ENCODE measurements at places on chromosomes 3 and 15.

- no peak for DNase-seq
These were observed 225.5 kb downstream of the ARPP21 start for GRCh38 chr3:35864871-35865270.

- no peak for DNase-seq
These were observed 1.9 kb downstream of the NEIL1 start for GRCh38 chr15:75348562-75349350.

DNA sequence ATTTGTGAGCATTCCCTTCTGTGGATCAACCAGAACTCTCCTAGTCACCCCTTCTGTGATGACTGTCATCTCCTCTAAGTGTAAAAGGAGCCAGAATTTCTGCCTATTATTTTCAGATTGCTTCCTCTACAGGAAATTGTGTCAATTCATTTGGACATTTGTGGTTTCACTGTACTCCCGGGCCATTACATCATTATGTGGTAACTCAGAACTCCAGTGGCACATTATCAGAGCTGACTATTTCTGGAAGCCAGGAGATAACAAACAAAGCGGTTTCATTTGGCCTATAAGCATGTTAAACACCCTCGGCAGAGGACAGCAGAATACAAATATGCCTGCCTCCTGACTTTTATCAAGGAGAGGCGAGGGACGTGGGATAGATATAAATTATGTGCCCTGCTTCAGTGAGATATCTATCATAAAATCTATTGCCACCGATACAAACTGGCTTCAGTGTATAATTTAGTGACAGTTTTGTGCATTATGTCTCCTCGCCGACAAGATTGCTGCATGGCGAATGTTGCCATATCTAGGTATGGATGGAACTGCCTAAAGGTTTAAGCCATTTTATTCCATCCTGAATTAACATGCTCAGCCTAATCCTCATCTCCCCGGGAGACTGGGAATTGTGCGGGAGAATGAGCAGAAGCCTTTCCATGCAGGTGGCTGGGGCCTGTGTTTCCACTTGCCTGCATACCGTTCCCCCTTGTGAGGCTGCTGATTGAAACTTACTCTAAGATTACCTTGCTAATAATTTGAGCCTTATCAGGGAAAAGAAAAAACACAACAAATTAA is 193.4 kb upstream of the SEMA6D start:
- no peak for DNase-seq

DNA sequence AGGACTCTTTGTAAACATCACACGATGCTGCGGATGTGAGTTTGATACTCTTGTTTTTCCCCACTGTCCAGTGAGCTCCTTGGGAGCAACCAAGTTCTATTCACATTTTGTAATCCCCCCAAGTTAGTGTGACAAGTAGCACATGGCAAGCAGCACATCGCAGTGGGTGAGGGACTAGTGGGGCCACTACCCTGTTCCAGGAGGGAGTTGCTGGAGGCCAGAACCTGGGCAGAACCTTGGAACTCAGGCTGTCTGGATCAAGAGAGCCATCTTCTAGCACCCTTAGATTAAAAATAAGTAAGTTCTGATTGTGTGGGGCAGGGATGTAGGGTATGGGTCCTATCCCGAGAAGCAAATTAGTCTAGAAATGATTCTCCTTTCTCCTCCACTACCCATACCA is 91.7 kb downstream of the CHRNA7 start:
- no peak for DNase-seq

DNA sequence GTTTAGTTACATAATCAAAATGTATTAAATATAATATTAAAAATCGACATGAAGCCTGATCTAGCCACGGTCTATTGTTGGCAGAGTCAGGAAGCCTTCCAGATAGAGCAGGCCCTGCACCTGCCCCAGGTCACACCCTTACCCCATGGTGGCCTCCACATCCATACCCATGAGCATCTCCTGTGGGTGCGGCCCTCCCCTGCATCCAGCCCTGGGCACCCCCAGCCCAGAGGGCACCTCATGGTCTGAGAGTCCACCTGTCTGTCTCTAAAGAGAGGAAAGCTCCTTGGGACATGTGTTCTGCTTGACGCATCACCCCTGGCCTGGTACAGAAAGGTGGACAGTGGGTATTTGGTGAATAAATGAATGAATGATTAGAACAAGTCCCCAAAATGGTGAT is 37.2 kb upstream of the CSPG4 start:
- DNase-seq, result no peak

DNA sequence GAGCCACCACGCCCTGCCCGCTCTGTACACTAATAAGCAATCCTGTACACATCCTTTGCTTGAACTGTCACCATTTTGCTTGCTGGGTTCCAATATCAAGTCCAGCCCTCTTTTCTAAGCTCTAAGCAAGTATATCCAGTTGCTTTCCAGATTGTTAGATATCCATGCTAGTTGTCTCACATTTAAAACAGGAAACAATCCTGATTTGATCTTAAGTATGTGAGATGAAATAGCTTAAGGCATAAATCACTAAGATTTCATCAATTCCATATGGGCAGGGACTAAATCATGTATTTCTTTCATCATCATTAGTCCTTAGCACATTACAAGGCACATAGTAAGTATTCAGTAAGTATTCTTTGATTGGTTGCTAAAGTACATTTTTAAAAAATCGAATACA is 16.2 kb downstream of the ATP11B start:
- no peak for DNase-seq

DNA sequence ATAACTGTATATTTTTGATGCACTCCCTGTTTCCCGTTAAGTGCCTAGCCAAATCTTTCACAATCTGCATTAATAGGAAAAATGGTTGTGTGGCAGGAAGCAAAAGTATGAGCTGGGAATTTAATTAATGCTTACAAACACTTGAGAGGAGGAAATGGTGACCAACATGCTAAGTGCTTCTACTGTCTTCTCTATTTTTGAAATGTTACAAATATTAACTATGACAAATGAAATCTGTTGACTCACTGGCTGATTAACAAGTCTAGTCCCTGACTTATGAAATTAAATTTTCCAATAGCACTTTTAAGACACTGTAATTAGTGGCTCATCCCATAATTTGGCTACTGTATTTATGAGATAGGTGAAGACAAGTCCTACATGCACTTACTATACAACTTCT is 446.9 kb upstream of the DPPA4 start:
- no peak for DNase-seq

DNA sequence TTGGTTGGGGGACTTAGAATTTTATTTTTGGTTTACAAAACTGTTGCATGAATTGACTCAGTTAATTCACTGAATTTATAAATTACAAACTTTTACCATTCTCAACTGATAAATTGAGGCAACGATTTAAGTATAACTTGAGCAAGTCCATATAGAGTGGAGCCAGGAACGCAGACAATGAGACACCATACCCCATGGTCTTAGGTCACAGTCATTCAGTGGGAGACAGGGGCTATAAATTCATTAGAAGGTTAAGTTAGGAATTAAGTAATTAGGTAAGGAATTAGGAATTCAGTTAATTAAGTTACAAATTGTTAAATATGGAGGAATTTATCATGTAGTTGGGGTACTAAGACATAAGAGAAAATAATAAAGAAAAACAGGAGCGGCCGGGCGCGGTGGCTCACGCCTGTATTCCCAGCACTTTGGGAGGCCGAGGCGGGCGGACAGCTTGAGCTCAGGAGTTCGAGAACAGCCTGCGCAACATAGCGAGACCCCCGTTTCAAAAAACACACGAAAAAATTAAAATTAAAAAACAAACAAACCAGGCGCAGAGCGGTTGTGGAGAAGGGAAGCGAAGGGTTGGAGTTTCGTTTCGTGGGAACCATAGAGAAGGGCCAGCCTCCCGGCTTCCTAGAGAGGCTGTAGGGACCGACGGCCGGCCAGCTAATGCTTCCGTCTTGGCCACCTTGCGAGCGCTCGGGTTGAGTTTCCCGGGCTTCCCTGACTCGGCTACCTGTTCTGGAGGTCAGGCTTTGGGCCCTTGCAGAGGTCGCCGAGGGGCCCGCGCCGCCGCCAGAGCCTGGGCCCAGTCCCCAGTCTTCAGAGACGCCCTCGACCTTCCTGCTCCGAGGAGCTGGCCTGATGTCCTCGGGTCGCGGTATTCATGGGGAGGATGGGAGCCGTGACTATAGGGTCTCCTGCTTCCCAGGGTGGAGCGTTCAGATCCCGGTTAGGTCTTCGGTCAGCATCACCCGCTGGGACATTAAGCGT is at the start of gene ZNF619:
ZNF619 (plus strand) TSS at position 645 of the 993 bp plus-strand sequence. CDS start 858 bp downstream, outside the sequence.
- peak; percentile 47 for DNase-seq

GRCh38 chr3:107954845-107955244 is 136.0 kb downstream of the CD47 start:
- DNase-seq, result no peak

DNA sequence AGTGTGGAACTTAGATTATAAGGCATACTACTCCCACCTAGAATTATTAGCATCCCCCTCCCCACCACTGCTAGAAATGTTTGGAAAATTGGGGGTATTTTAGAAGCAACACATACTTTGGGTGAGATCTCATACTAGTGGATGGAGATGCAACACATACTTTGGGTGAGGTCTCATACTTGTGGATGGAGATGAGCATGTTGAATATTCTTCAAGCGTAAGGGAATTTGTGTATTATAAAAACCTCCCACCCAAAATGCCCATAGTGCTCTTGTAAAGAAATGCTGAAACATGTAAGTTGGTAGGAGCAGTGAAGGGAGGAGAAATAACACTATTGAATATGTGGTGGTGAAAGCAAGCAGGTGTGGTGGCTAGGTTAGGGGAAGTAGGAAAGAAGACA is 124.0 kb upstream of the EPHA3 start:
- DNase-seq, result no peak

GRCh38 chr3:30302027-30302426 is 304.4 kb upstream of the TGFBR2 start:
- DNase-seq, result no peak

GRCh38 chr3:58206406-58207011 is 4.3 kb downstream of the DNASE1L3 start:
- DNase-seq, result no peak

GRCh38 chr3:188951734-188952133 is 220.0 kb upstream of the TPRG1 start:
- no peak for DNase-seq

DNA sequence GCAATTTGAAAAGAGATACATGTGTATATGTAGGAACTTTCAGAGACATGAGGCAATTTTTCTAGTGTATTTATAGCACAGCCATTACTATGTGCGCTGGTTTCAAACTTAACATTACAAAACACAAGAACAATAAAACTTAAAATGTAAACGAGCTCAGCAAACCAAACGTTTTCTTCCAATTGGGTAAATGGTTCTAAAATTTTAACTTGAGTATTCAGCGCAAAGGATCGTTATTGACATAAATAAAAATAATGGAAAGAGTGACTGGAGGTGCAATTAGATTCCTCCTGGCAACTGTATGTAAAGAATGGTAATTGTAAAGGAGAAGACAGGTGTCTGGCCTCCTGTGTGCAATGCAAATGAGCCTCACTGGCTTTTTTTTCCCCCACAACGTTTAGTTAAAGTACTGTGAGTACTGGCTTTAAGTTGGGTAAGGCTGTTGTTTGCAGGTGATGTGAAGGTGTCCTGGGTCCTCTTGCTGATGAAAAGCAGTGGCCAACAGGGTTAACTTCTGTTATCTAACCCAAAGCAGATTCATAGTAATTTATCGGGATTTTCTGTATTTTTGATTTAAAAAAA is 14.1 kb upstream of the GADL1 start:
- DNase-seq, result no peak

DNA sequence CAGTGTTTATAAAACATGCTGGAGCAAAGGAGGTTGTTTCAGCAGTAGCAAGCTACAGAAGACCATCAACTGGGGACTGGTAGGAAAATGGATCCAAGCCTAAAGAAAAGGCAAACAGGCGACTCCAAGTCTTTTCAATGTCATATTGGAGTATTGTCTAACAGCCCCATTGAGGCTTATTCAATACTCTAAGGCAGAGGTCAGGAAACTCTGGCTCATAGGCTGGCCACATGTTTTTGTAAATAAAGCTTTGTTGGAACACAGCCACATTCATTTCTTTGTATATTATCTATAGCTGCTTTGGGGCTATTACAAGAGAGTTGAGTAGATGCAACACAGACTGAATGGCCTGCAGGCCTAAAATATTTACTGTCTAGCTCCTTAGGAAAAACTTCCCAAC is 77.5 kb downstream of the RPL22L1 start:
- no peak for DNase-seq

- DNase-seq, result no peak
These were observed 17.7 kb upstream of the EPHB1 start for GRCh38 chr3:134777341-134777740.

GRCh38 chr15:100241572-100242482 is 99.9 kb downstream of the ADAMTS17 start:
- no peak for DNase-seq

DNA sequence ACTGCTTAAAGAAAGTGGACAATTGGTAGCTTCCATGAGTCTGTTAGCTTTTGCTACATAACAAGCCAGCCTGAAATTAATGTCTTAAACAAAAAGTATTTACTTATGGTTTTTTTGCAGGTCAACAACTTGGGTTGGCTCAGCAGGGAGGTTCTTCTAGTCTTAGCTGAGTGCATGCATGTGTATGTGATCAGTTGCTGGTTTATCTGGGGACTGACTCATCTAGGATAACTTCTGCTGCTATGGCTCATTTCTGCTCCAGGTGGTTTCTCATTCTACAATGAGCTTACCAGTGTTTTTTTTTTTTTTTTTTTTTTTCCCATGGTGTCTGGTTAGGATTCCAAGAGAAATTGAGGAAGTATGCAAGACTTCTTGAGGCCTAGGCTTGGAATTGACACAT is 244.7 kb downstream of the NSUN3 start:
- no peak for DNase-seq

DNA sequence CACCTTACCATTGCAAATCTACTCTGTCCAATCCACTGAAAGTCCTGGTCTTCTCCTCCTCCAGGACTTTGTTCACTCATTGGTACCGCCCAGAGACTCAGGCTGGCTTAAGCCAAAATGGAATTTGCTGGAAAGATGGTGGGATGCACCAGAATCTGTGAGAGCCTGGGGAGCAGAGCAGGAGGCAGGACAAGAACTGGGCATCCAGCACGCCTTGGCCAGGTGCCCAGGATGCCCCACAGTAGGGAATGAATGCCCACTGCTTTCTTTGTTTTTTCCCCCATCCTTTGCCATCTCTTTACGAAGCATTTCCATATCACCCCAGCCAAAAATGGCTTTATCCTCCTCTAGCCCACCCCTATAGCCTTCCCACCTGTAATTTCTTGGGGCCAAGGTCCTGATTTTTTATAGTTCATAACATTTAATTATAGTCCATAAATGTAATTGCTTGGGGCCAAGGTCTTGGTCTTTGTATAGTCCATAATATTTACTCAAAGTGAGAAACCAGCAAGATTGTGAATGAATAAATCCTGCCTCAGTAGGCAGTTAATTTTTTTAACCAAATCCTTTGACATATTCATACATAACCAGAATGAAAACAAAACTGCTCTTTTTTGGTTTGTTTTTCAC is 23.3 kb upstream of the IREB2 start:
- no peak for DNase-seq

DNA sequence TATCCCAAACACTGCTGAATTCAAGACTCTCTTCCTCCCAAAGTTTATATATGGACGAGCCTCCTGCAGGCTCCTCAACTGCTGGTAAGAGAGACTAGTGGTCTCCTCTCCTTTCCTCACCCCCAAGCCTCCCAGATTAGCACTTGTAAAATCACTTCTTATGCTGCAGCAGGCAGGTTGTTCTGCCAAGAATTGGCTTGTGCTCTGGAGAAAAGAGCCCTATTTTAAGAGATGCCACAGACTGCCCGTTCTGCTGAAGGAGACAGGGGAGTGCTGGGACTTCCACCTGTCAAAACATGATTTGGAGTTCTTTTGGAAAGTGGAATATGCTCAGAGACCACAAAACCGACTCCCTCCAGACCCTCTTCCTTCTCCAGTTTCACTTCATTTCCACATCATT is 230.9 kb upstream of the EIF1B start:
- DNase-seq, result no peak

GRCh38 chr15:84035399-84035766 is 200.2 kb upstream of the GOLGA6L4 start:
- no peak for DNase-seq

- no peak for DNase-seq
These were observed 31.4 kb upstream of the CTNNB1 start for GRCh38 chr3:41167722-41168497.

All from activated naive CD4-positive, alpha-beta T cell treated with anti-CD3 and anti-CD28 coated beads, Interleukin-2, amount 50 U/mL, for 16 hours (primary cell).